ENCODE measurements at places on chromosomes 6 and 20.

GRCh38 chr20:43921227-43921780, 6.7 kb downstream of the TOX2 start:
- ATAC-seq: no peak

- no peak for ATAC-seq
Measured at GRCh38 chr6:133067960-133068359, 173.2 kb upstream of the EYA4 start.

DNA sequence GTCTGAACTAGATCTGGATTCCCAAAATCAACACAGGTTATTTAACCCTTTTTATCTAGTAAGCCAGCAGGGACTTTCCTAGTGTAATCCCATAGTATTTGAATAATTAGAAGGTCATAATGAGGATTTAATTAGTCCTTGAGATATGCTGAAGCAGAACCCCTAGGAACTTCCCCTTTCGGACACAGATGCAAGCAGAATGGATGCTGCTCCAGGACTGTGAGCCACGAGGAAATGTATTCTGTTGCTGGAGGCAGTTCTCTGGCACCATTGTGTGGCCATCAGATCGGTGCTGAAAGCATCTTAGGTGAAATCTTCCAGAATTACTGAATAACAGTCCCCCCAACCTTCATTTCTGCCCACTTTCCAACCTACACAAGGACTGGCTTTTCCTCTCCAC, 206.9 kb downstream of the TMEM242 start:
- ATAC-seq: no peak

GRCh38 chr6:19362396-19362795, 474.8 kb upstream of the ID4 start:
- no peak for ATAC-seq

DNA sequence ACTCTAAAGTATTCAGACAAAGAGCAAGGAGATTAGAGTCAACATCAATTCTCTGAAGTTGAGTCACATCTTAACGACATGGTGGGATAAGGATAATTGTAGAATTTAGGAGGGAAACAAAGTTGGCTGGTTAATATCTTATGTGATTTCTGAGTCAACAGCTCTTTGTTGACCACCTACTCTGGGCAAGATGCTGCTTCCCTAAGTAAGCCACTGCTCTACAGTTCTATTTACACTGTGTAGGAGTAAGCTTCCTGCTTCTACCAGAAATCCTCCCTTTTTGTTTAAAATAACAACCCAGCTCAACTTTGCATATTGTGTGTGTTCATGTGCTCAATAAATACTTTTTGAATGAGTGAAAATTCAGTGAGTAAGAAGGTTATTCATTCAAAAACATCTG, 3.1 kb downstream of the HS3ST5 start:
- ATAC-seq: no peak

- ATAC-seq: no peak
Measured at GRCh38 chr6:92568541-92568940, 850.8 kb downstream of the EPHA7 start.

DNA sequence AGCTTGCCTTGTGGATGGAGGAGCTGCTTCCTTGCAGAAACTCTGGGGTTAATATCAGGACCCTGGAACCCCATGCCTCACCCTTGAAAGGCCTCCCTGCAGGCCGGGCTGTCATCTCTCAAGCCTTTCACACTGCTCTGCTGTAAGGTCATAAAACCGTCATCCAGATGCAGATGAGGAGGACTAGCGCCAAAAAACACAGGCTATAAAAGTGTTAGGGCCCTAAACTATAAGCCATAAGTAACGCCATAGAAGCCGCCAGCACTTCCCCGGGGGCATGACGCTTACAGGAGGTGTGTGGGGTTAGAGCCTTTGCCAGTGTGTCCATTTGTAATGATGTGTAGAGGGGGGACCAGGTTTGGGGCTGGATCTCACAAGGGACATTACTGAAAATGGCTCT, 47.6 kb downstream of the CDH4 start:
- ATAC-seq: no peak

GRCh38 chr6:17826301-17826700, 119.6 kb upstream of the NUP153 start:
- ATAC-seq: no peak

DNA sequence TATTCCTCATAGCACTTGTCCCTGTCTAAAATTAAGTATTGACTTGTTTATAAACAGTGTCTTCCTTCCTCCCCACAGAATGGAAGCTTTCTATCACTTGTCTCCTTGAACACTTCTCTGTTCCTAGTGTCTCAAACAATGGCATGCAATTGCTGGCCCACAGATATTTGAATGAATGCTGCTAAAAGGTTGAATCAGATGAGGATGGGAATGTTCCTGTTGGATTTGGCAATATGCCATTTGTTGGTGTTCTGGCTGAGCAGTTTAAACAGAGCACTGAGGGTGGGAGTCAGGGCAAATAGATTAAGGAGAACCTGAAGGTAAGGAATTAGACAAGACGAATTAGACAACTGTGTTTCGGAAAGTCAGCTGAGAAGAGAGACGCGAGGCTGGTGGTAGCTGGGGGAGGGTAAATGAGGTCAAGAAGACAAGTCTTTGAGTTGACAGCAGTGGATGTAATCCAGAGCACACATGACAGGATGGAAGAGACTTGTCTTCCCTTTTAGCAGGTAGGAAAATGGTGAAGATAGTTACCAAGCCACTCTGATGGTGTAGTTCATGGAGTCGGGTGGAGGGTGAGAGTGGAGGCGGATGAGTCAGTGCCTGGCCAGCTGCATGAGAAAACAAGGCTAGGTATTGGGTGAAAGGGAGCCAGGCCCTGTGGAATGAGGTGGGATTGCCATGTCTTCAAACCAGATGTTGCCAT, 58.3 kb upstream of the GNRH2 start:
- ATAC-seq: peak; percentile 74

GRCh38 chr6:42973926-42974325, 5.1 kb downstream of the PEX6 start:
- ATAC-seq: no peak

- ATAC-seq: no peak
Measured at GRCh38 chr6:56657354-56657753, 14.7 kb upstream of the DST start.

- ATAC-seq: no peak
Measured at GRCh38 chr6:69487688-69488087, 309.1 kb downstream of the LMBRD1 start.

DNA sequence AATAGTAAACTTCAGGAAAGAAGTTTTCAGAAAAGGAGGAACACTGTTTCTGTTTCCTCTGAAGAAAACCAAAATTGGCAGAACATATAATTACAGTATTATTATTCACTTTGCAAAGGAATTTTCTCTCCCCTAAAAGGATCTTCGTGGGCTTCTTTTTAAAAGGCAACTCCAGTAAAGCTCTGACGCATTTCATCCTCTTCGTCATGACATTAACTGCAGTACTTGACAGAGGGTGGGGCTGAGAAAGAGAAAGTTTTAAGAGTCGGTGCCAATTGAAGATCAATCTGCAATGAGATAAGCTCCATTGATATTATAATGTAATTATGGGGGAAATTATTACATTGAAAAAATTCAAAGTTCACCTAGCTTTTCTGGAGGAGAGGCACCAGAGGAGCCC, 75.8 kb downstream of the MYB start:
- ATAC-seq: no peak

DNA sequence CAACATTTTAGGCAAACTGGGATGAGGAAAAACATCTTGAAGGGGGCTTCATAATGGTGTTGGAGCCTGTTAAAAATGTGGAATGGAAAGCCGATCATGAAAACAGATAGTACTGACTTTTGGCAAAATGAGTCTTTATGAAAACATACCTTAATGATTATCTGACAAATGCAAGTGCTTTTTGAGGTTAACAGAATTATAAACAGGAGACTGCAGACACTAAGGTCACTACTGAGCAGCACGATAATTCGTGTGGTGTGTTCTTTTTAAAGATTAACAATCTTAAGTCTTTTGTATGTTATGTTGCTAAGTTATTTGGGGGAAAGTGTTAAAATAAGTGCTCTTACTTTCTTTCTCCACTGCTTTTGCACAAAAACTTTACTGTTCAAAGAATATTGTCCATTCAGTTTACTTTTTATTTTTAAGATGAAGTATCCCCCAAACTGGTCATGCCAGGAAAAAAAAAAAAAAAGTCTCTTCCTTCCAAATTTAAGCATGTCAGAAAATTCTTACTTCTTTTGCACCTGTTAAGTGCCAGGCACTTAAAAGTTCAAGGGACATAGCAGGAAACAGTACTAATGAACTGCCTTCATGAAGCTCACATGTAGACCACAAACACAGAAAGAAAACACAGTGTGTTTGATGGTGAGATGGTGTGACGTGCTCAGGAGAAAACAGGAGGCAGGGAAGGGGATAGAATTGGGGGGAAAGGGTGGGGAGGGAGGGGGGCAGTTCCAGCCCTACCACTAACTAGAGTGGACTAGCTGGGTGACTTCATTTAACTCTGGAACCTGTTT, 73.2 kb downstream of the CDYL start:
- no peak for ATAC-seq

- ATAC-seq: peak; percentile 85
Measured at GRCh38 chr6:42028234-42029061, 21.9 kb upstream of the TAF8 start.

- no peak for ATAC-seq
Measured at GRCh38 chr6:167731731-167732422, 94.8 kb upstream of the AFDN start.

GRCh38 chr6:15751721-15752350, 89.0 kb upstream of the DTNBP1 start:
- no peak for ATAC-seq

GRCh38 chr20:48839154-48839917, 11.5 kb upstream of the PREX1 start:
- no peak for ATAC-seq

GRCh38 chr6:145116591-145117178, 618.6 kb downstream of the EPM2A start:
- ATAC-seq: no peak
